Left ventricle myocardium superior (tissue), 1 donor: ENCODE measurements at places on chromosomes 2 and 18. TPM values are rescaled to one million over a fixed set of nuclear protein-coding genes. Genes with fewer than 3 reads are reported as not detected.

GRCh38 chr2:6823111-6823510 lies 42.6 kb downstream of the CMPK2 start:
- DNase-seq, result no peak

DNA sequence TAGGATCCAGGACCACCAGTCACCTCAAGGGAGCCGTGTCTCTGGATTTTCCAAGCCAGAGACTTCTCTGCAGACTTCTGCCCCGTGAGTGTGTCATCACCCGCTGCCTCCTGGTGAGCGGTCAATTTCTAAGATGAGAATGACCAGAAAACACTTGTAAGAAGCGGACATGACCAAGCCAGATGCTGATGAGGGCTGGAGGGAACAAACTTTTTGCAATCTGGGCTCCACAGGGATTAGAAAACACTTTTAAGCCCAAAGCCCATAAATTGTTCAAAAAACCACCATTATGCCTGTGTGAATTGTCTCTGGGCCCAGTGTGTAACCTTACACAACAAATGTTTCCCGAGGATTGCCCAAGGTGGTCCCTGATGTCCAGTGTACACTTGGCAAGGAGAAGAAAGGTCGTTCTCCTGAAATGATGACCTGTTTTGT lies 5.3 kb upstream of the NPPC start:
- DNase-seq, result peak; percentile 62

The DYNAP gene
- total RNA-seq, result not detected

DNA sequence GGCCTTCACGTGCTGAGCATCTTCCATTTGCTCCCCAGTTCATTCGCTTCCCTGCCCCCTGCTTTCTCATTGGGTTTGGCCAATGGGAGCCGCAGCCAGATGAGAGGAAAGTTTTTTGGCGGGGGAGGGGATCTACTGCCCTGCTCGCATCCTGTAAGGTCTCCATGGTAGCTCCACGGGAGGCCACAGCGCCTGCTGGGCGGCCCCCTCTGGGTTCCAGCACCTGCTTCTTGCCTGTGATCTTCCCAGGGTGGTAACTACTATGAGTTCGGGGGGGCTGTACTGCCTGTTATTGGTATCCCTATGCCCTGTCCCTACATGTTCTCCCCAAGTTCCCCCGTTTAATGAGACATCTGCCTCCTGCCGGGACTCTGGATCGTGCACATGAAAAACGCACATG lies 57.2 kb downstream of the INPP5D start:
- no peak for DNase-seq

GRCh38 chr18:50405582-50406271 lies 30.9 kb downstream of the SKA1 start:
- no peak for DNase-seq

DNA sequence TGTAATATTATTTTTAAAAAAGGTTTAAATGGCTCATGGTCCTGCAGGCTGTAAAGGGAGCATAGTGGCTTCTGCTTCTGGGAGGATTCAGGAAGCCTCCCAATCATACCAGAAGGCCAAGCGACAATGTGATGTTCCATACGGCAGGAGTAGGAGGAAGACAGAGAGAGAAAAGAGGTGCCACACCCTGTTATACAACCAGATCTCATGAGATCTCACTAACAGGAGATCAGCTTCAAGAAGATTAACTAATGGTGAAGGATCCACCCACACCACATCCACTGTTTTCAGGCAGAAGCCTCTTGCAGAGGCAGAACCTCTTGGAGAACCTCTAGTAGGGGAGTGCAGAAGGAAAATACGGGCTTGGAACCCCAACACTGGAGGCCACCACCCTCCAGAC lies 103.9 kb upstream of the TEKT4 start:
- no peak for DNase-seq

- no peak for DNase-seq
These were observed 73.6 kb upstream of the IGFBP5 start for GRCh38 chr2:216768908-216769411.

DNA sequence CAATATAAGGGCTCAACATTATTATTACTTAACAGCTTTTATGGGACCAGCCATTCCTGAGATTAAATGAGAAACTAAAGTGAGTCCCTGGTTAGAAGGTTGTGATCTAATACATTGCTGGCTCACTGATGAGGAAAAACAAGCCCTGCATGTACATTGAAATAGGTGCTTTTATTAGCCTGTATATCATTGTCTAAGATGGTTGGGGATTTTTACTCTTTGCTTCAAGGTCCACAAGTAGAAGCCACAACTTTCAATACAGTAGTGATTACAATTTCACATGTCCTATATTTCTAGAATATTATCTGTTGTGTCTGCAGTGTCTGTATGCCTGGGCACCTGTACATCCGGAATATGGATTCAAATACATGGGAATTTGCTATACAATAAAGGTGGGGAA lies 104.1 kb upstream of the FZD5 start:
- DNase-seq, result no peak

- DNase-seq, result no peak
These were observed 7.8 kb upstream of the CAVIN2 start for GRCh38 chr2:191854382-191855372.

The CXCR4 gene
- 3.6 TPM for total RNA-seq

The GAL3ST2 gene
- total RNA-seq, result not detected

DNA sequence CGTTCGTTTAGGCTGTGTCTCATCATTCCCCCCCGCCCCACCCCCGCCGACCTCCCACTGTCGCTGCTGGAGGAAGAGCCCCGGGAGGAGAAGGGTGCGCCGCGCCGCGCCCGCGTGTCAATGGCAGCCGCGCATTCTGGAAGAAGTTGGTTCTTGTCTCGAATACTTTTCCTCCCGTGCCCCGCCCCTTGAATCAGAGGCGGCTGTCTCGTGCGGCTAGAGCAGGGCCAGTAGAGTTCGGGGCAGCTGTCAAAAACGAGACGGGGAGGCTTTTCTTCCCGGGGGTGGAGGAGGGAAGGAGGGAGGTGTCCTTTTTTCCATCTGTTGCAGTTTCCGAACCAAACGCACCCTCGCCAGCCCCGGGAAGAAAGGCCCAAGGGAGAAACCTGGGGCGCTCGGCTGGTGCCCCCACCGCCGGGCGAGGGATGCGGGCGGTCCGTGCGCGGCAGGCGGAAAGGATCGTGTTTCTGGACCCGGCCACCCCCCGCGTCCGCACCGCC lies 410 bp upstream of the TGIF1 start:
- peak; percentile 87 for DNase-seq
